ENCODE measurements at places on chromosomes 6 and 20. TPM values are rescaled to one million over a fixed set of nuclear protein-coding genes. Genes with fewer than 3 reads are reported as not detected.

The CFAP206 gene
- total RNA-seq, result not detected

The TAGAP gene
- 2.7 TPM for total RNA-seq

The TP53TG5 gene
- total RNA-seq, result not detected

The COL21A1 gene
- 21.6 TPM for total RNA-seq

The BPIFB1 gene
- total RNA-seq, result not detected

The NECAB3 gene
- total RNA-seq, result 92.4 TPM

DNA sequence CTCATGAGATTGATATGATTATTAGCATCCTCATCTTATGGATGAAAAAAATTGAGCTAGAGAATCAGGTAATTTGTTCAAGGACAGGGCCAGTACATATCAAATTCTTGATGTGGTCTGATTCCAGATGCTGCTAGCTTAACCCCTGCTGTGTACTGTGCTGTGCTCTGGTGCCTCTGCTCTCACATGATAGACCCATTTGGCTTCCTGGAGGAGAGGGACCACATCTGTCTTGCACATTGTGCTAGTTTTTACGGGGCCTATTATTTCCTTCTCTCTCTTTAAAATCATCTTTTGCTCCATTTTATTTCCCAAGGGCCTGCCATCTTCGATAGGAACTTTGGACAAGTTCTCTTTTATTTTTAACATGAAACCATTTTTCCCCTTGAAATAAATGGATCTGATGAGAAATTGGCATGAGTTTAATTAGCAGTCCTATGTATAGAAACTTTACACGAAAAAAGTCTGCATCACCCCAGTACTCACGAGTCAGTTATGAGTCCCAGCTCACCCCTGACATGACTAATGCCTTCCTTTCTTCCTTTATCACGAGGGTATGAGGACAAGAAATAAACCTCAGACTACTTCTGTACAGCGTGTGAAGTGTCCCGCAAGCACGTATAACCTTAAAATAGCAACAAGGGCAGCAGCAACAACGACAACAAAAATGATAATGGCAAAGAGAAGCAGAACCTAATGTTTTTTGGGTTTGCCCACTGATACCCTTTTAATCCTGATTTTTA is 26.5 kb downstream of the CD109 start:
- no peaks in the 10 kb centered on the region for H3K27me3 ChIP-seq
- H3K4me1 ChIP-seq, result no peaks in the 10 kb centered on the region
- H3K4me3 ChIP-seq, result no peak overlapping the region
- H3K36me3 ChIP-seq, result no peaks in the 10 kb centered on the region
- DNase-seq, result no peak
- H3K27ac ChIP-seq, result no peak overlapping the region

- H3K27me3 ChIP-seq, result no peaks in the 10 kb centered on the region
- H3K4me3 ChIP-seq, result no peak overlapping the region
- no peaks in the 10 kb centered on the region for H3K4me1 ChIP-seq
- peaks cover 12% of the 10 kb centered on the region for H3K36me3 ChIP-seq
- DNase-seq, result no peak
Measured at GRCh38 chr6:37454420-37455140, 21.6 kb downstream of the CMTR1 start.

GRCh38 chr6:40788661-40789655 is 201.8 kb upstream of the LRFN2 start:
- H3K27me3 ChIP-seq, result no peaks in the 10 kb centered on the region
- no peak overlapping the region for H3K27ac ChIP-seq
- no peaks in the 10 kb centered on the region for H3K36me3 ChIP-seq
- DNase-seq, result no peak

GRCh38 chr6:112038756-112039430 is 15.0 kb upstream of the CCN6 start:
- peaks cover 59% of the 10 kb centered on the region for H3K4me1 ChIP-seq
- H3K27me3 ChIP-seq, result no peaks in the 10 kb centered on the region
- H3K27ac ChIP-seq, result peak overlapping the region; percentile 80
- no peak for DNase-seq

- H3K27ac ChIP-seq, result no peak overlapping the region
- H3K4me1 ChIP-seq, result peaks cover 23% of the 10 kb centered on the region
- H3K36me3 ChIP-seq, result no peaks in the 10 kb centered on the region
- peak; percentile 98 for DNase-seq
- H3K27me3 ChIP-seq, result no peaks in the 10 kb centered on the region
Measured at GRCh38 chr20:50169329-50169823, 15.9 kb upstream of the PEDS1 start.

DNA sequence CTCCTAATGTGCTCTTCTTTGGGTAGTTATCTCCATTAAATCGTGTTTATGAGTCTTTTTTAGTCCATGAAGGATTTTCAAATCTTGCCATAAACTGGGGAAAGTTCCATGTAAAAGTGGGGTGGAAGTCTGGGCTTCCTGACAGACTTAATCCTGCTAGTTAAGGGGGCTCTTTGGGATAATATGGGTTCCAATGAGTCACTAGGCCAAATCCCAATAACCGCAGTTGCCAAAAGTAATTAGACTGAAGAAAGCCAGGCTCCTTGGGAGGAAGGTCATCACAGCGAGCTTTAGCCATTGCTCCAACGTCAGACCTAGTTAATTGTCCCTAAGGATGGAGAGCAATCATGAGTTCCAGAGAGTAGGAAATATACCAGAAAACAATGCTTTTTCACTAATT is 10.8 kb downstream of the RSPO3 start:
- DNase-seq, result no peak
- no peak overlapping the region for H3K4me3 ChIP-seq
- H3K27me3 ChIP-seq, result no peaks in the 10 kb centered on the region

DNA sequence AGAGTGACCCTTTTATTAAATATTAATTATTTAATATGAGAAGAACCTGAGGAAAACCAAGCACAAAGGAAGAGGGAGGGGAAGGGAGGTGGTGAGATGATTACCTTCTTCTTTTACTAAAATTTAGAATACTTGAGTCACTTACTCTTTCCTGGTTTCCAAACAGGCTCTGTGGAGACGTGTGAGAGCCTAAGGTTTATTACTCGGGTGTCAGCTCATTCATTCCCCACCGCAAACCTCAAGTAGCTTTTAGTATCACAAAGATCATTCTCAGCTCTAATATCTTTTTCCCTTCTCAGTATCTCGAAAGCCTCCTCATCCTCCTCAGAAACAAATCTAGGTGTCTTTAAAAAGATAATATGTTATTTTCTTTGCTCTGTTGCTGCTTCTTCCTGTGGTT is 497.2 kb upstream of the JARID2 start:
- H3K4me3 ChIP-seq, result no peak overlapping the region
- H3K4me1 ChIP-seq, result no peaks in the 10 kb centered on the region
- H3K36me3 ChIP-seq, result no peaks in the 10 kb centered on the region
- no peak overlapping the region for H3K27ac ChIP-seq
- H3K27me3 ChIP-seq, result no peaks in the 10 kb centered on the region

- no peaks in the 10 kb centered on the region for H3K4me1 ChIP-seq
- no peaks in the 10 kb centered on the region for H3K27me3 ChIP-seq
- H3K36me3 ChIP-seq, result no peaks in the 10 kb centered on the region
- DNase-seq, result no peak
- no peak overlapping the region for H3K4me3 ChIP-seq
Measured at GRCh38 chr6:169513478-169514193, 188.2 kb downstream of the WDR27 start.

GRCh38 chr20:36805396-36805795 is 31.8 kb upstream of the DSN1 start:
- no peaks in the 10 kb centered on the region for H3K27me3 ChIP-seq
- peaks cover 7% of the 10 kb centered on the region for H3K36me3 ChIP-seq
- H3K4me1 ChIP-seq, result peaks cover 5% of the 10 kb centered on the region
- H3K4me3 ChIP-seq, result no peak overlapping the region

- peaks cover 24% of the 10 kb centered on the region for H3K36me3 ChIP-seq
- no peaks in the 10 kb centered on the region for H3K27me3 ChIP-seq
- DNase-seq, result no peak
Measured at GRCh38 chr6:157944983-157945931, 36.4 kb upstream of the SYNJ2 start.

DNA sequence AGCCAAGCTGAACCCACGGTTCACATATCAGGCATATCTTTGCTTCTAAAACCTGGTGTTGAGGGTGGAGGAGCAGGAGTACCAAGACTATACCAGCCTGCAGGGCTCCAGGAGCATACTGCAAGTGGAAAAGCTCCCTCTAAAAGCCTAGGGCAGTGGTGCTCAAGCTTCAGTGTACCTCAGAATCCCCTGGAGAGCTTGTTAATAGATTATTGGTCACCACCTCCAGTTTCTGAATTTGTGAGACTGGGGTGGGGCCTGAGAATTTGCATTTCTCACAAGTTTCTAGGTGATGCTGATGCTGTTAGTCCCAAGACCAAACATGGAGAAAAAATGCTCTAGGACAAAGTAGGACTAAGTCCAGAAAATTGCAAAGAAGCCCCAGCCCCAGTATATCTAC is 65.4 kb downstream of the FILIP1 start:
- no peaks in the 10 kb centered on the region for H3K4me1 ChIP-seq
- no peak overlapping the region for H3K4me3 ChIP-seq
- no peaks in the 10 kb centered on the region for H3K36me3 ChIP-seq
- H3K27ac ChIP-seq, result no peak overlapping the region
